ENCODE measurements at places on chromosomes 3 and 15. TPM values are rescaled to one million over a fixed set of nuclear protein-coding genes. Genes with fewer than 3 reads are reported as not detected.

Gene GOLGA8A
- total RNA-seq, result 11.2 TPM

Gene HHATL
- not detected for total RNA-seq

Gene ISLR
- 73.8 TPM for total RNA-seq

Gene FHIT
- 2.2 TPM for total RNA-seq

Gene AADACL2
- total RNA-seq, result not detected

Gene TGM4
- not detected for total RNA-seq

Gene PAQR5
- 0.97 TPM for total RNA-seq

Gene ITGB5
- total RNA-seq, result 231 TPM

Gene CHRD
- total RNA-seq, result 1.7 TPM

Gene EFCAB12
- not detected for total RNA-seq

Gene GPX1
- total RNA-seq, result 272 TPM

Gene NGLY1
- 36.3 TPM for total RNA-seq

Gene GCSAM
- total RNA-seq, result not detected

Gene MCF2L2
- 0.64 TPM for total RNA-seq

Gene BNC1
- total RNA-seq, result 5.2 TPM

Gene ZNF860
- 0.86 TPM for total RNA-seq

Gene ZDHHC3
- total RNA-seq, result 58.3 TPM

DNA sequence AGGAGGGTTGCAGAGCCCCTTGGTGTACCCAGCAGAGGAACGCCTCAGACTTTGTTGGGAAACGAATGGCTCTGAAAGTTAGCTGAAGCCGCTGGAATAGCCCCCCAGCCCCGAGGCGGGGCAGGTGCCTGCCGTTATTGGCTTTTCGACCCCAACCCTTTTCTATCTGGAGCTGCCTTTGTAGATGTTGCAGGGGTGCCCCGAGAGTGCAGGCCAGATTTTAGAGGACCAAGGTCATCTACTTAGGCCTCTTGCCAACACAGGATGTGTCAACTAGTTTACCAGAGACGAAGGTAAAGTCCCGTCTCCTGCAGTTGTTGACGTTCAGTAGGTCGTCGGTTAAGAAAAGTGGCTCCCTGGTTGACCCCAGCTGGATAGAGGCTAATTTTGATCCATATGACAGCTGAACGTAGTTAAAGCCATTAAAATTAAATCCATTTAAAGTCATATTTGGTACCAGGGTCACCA lies 579 bp upstream of the UBE3A start:
- peak; percentile 28 for DNase-seq

- DNase-seq, result peak; percentile 79
These were observed 54.7 kb downstream of the ONECUT1 start for GRCh38 chr15:52735231-52736089.

DNA sequence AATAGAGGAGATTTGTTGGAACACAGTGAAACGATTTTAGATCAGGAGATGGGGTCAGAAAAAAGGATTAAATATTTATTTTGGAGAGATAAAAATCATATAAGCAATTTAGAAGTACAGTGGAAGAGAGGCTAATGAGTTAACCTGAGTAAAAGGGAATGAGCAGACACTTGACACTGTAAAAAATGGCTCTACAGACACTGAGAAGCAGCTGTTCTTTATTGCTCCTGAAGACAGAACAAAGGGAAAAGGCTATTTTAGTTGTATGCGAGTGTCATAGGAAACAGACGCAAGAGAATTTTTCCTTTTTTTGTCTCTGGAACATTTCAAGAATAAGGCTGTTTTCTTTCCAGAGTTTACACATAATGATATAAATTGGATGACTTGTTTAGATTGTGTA lies 34.3 kb downstream of the ASTE1 start:
- DNase-seq, result no peak

DNA sequence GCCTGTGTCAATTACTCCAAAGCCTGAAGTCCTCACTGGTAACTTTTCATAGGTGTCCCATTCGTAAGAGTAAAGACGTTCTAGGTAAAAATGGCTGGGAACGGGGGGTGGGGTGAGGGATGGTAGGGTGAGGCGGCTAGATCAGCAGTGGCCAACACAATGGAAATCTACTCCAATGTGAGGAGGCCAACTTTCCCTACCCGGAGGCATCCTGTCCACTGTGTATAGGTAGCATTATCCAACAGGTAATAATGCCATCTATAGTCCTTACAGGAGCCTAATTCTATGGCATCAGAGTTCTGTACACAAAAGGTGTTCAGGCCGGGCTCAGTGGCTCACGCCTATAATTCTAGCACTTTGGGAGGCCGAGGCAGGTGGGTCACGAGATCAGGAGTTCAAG lies 29.1 kb downstream of the HDC start:
- DNase-seq, result no peak

DNA sequence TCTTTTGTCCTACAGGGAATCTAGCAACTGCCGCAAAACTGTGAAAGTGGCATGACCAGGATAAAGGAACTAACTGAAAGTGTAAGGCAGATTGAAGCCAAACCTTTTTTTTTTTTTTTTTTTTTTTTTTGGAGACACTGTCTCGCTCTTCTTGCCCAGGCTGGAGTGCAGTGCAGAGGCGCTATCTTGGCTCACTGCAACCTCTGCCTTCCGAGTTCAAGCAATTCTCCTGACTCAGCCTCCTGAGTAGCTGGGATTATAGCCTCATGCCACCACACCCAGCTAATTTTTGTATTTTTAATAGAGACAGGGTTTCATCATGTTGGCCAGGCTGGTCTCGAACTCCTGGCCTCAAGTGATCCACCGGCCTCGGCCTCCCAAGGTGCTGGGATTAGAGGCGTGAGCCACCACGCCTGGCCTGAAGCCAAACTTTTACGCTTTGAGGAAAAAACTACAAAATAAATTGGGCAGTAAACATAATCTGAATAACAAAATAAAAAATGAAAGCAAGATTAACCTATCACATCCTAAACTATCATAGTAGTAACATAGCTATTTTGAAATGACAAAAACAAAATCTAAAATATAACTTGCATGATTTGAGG lies 9.7 kb downstream of the SLTM start:
- peak; percentile 18 for DNase-seq

- no peak for DNase-seq
These were observed 353.5 kb downstream of the MCTP2 start for GRCh38 chr15:94584833-94585244.

- no peak for DNase-seq
These were observed 1272.9 kb downstream of the ROBO1 start for GRCh38 chr3:78494851-78495250.

GRCh38 chr3:114338651-114339357 lies 45.0 kb downstream of the TIGIT start:
- DNase-seq, result no peak

DNA sequence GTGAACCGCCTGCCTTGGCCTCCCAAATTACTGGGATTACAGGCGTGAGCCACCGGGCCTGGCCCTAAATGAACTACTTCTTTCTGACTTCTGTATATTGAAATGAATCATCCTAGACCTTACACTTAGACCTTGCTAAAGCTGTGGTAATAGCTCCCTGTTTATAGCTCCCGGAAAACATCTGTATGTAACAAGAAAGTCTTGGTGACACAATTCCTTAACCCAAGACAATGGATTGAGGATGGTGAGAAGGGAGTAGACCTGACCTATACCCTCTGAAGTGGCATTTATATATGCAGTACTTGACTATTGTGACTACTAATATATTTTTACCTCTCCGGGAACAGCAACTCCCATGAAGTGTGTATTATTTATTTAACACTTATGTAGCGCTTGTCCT lies 48.0 kb upstream of the TBL1XR1 start:
- DNase-seq, result no peak

GRCh38 chr3:13424141-13424844 lies 4.2 kb upstream of the NUP210 start:
- no peak for DNase-seq

- peak; percentile 15 for DNase-seq
These were observed 8.3 kb downstream of the B3GALNT1 start for GRCh38 chr3:161096771-161097367.

- DNase-seq, result no peak
These were observed 103.1 kb downstream of the TMEM266 start for GRCh38 chr15:76162784-76163456.

DNA sequence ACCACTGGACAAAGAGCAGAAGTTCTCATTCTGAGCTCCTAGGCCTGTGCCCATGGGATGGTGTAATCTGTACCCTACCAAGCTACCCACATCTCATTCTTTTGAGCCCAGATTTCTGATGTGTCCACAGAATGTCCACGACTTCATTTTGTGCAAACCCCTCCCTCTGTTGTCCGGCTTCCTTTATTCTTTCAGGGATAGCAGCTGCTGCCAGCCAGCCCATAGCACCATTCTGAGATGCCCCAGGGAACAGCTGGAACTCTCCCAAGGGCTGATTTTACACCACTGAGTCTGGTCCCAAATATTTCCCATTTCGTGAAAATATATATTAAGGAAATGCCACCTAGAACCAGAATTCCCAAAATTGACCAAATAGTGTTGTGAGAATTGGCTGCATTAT lies 236.6 kb downstream of the SATB1 start:
- no peak for DNase-seq

DNA sequence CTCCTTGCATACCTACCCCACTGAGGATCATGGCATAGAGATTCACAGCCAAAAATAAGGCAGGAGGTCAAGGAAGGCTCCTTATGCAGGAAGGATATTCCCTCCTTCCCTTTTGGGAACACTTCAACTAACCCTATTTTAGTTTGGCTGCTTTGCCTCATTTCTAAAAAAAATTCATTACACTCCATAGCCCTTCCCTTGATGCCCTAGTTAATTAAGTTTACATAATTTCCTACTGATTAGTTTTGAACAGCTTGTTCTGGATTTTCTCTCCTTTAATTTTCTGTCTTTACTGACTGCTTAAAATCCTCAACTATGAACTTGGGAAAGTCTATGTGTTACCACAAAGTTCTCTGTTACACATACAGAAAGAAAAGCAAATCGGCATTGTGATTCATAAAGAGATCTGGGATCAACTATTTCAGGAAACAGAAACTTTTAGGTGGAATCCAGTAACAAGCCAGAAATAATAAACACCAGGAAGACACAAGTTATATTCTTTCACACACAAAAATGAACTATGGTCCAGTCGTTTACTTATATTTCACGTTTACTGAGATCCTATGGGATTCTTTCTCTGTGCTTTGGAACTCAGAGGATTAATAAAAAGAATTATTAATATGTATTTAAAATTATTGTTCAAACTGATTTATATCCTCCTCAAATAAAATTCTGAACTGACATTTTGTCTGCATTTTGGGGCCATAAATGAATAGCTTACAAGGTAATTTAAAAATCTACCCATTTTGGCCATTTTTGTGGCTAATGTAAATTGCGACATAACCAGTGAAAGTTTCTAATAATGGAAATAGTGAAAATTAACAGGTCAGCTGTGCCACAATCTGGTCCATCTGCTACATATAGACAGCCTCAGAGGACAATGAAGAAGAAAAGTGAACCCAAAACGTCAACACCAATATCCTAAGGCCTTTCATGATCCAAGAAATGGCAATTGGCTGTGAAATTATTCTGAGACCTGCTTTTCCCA lies 113.8 kb downstream of the FRMD5 start:
- peak; percentile 24 for DNase-seq

- DNase-seq, result no peak
These were observed 2.0 kb downstream of the BHLHE40 start for GRCh38 chr3:4981294-4981664.

DNA sequence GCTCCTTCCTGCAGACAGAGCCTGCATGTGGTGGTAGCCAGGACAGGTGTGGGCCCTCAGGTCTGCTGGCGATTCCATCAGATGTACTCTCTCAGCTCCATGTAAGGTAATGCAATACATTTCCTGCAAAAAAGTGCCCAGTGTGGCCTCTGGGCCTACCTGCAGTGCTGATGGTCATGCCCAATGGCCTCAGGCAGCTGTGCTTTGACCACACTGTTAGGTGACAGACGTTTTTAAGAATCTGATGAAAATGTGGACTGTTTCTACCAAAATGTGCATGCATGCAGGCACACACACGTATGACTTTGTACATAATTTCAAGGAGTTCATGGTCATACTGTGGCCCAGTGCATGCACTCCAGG lies 152.9 kb downstream of the RAB11A start:
- DNase-seq, result no peak

DNA sequence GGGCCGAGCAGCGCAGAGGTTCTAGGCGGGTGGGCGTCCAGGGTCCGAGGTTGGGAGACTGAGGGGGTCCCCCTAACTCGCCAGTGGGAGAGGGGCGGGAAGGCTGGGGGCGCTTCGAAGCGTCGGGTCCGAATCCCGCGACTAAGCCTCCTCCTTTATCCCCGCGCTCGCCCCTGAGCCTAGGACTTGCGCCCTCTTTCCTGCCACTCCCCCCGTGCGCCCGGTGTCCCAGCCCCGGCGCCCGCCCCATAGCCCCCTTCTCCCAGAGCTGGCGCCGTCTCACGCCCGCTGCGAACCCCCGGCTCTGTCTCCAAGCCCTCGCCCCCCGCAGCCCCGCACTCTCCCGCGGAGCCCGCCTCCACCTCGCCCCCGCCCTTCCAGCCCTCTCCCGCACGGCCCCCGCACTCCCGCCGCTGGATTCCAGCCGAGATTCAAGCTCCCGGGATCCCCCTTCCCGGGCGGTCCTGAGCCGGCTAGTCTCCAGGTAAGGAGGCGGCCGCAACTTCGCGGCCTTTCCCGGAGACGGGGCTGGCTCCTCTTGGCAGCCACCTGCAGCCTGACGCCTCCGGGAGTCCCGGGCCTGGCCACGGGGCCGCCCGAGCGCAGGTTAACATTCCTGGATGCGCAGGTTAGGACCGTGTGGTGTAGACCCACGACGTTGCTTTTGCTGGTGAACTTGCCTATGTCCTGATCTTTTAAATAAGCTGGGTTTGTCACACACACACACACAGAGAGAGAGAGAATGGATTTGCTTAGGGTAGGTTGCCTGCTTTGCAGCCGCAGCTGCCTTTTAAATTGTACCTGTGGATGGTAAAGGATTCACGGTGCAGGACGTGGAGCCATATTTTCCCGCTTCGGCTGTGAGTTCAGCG lies 563 bp downstream of the PXYLP1 start:
- DNase-seq, result no peak

GRCh38 chr3:174125267-174125824 lies 727.8 kb downstream of the NLGN1 start:
- peak; percentile 19 for DNase-seq

- DNase-seq, result no peak
These were observed 187.5 kb upstream of the CNTN3 start for GRCh38 chr3:74801924-74802323.

DNA sequence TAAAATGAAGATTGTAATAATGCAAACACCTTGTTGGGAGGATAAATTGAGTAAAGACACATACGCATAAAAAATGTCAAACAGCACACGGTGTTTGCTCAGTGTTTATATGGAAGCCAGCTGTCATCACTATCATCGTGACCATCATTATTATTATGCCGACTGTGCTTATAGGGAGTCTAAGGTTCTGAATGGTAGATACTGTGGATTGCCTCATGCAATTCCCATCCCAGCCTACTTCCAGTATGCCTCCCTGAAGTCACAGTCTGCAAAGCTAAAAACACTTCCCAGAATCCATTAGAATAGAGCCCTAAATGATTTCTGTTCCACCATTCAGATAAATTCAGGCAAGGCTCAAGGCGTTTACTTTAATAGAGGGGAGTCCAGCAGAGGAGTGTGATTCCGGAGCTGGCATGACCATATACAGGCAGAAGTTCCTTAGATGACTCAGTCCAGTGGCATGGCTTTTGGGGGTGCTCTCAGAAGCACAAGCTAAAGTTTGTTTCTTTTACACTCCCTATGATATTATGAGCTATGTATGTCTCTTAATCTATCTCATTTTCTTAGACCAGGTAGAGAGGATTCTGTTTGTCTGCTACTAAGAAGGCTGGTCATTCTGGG lies 148.7 kb downstream of the MEX3B start:
- DNase-seq, result peak; percentile 35

GRCh38 chr3:126753191-126754160 lies 49.4 kb downstream of the CHCHD6 start:
- DNase-seq, result peak; percentile 50

GRCh38 chr15:73955861-73956742 lies 29.8 kb downstream of the LOXL1 start:
- no peak for DNase-seq

GRCh38 chr3:193708270-193708669 lies 115.3 kb downstream of the OPA1 start:
- no peak for DNase-seq
